ENCODE measurements at places on chromosomes 11 and 22. TPM values are rescaled to one million over a fixed set of nuclear protein-coding genes. Genes with fewer than 3 reads are reported as not detected.

GRCh38 chr11:17905477-17905876 lies 107.4 kb downstream of the SERGEF start:
- DNase-seq, result no peak

DNA sequence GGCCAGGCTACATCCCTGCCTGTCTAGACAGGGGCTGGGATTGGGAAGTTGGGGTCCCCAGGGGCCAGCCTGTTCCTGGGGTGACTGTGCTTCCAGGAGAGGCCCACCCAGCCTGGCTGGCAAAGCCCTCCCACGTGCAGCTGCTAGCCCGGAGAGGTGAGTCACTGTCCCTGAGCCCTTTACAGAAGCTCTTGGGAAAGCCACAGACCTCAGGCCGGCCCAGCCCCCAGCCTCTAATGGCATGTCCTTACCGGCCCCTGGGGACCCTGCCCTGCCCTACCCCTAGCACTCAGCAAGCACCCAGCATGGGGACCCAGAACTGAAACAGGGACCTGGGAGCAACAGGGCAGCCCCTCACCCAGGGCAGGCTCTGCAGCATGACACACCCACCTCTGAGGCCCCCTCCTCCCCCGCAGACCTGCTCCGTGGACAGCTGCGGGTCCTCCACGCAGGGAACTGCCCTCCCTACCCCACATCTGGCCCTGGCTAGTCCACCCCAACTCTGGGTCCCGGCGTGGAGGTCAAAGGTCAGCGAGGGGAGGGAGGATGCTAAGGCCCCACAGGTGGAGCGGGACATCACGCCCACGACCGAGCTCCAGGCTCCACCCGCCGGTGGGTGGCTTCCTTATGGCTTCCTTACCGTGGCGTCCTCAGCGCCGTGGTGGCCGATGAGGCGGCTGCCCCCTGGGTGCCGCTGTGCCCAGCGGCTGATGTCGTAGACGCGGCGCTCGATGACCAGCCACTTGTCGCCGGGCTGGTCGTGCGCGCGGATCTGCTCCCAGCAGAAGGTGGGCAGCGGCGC lies 615 bp downstream of the FADS3 start:
- no peak for DNase-seq

- no peak for DNase-seq
These were observed 9.2 kb downstream of the POU2AF3 start for GRCh38 chr11:111307472-111308108.

DNA sequence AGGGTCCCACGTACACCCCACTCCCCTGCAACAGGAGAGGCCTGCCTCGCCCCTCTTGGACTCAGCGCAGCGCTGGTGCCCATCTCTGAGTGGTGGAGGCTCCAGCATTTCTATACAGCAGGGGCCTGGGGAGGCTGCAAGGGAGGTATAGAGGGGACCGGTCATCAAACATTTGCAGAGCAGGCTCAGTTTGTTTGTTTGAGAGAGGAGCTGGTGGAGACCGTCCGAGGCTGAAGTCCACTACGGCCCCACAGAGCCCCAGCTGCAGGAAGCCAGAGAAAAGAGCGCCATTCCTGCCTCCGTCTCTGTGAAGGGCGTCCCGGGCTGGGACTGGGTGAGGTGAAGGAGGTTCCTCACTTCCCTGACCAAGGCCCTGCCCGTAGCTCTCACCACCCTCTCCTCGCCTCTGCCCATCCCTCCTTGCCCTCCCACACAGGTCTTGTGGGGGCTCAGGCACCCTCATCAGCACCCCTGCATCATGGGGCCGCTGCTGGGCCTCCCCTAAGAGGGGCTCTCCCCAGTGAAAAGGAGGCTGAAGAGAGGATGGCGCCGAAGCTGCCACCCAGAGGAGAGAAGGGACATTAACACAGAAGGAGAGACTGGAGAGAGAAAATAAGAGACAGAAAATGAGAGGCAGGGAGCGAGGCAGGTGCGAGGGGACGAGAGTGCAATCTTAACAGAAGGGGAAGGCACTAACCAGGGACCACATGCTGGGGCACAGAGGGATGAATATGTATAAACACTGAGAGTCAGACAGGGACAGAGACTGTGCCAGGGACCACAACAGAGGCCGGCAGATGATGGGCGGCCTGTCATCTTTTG lies 24.5 kb downstream of the RPUSD4 start:
- no peak for DNase-seq

DNA sequence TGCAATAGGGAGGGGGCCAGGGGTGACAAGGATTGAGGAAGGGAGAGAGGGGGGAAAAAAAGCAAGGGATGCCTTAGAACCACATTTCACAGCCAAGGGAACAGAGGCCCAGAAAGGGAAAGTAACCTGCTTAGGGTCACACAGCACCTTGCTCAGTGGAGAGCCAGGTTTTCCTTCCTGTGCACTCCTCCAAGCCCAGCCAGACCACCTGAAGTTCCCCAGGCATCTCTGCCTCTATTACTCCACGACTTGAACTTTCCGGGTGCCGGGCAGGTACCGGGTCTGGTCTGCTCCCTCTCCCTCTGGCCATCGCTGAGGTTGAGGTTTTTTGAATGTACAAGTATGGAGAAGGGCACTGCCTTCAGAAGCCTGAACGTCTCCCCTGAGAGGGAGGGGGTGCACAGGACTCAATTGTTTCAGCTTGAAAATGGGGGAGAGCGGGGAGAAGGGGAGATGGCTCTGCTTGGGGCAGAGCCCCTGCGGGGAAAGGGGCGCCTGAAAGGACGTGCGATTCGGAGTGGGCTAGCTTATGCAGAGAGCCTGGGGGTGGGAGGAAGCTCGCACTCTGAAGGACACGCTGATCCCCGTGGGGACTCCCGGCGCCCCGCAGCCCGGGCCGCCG lies 516 bp upstream of the SERPINH1 start:
- DNase-seq, result no peak

GRCh38 chr11:92455210-92455790 lies 230.7 kb downstream of the FAT3 start:
- DNase-seq, result no peak

DNA sequence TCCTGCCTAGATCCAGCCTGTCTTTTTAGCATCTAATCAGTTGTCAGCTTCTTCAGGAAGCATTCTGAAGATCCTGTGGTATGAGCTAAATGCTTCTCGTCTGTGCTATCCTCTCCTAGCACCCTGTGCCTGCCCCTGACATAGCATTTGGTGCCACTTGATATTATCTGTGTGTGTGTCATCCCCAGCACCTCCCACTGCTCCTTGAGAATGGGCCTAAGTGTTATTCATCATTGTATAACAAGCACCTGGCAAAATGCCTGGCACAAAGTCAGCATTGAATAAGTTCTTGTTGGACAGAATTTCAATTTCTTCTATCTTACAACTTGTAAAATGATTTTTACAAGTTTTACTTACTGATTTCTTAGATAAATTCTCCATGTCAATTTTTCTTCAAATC lies 28.1 kb upstream of the OLFML1 start:
- DNase-seq, result no peak

DNA sequence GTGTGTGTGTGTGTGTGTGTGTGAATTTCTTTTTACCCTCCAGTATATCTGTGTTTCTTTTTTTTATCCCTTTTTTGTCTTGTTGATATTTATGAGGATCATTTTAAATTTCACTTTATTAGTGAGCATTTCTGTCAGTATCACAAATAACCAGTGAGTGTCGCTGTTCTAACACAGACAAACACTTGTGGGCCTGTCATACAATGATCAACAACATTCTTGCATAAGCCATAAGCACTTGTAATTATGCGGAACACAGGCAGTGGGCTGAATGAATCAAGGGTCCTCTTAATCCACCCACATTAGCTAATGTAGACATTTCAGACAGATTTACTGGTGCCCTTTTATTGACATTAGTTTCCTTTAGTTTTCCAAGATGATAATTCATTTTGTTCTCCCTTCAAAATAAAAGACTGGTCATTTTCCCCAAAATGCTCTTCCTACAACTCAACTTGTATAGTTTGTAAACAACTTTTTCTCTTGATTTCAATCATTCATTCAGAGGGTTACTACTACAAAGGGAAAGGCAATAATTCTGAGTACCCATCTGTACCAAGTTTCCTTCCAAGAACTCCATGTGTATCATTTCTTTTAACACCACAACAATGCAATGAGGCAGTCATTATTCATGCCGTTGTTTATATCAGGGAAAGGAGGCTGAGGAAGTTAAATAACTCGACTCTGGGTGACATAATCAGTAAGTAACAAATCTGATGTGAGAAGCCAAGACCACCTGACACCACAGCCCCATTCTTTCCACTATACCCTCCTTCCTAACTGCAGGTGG lies 34.5 kb upstream of the ANO3 start:
- peak; percentile 52 for DNase-seq

- no peak for DNase-seq
These were observed 7.7 kb downstream of the VWCE start for GRCh38 chr11:61287338-61287977.

DNA sequence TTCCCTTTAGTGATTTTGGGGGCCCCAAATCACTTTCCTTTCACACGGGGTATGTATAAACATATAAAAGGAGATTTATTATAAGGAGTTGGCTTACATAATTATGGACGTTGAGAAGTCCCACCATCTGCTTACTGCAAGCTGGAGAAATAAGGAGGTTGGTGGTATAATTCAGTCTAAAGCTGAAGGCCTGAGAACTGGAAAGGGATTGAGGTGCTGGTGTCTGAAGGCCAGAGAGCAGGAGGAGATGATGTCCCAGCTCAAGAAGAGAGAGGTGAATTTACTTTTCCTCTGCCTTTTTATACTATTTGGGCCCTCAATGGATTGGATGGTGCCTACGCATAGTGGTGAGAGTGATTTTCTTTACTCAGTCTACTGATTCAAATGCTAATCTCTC lies 1.3 kb upstream of the ZNF202 start:
- DNase-seq, result no peak

GRCh38 chr11:59259867-59260475 lies 47.2 kb upstream of the MPEG1 start:
- DNase-seq, result no peak

DNA sequence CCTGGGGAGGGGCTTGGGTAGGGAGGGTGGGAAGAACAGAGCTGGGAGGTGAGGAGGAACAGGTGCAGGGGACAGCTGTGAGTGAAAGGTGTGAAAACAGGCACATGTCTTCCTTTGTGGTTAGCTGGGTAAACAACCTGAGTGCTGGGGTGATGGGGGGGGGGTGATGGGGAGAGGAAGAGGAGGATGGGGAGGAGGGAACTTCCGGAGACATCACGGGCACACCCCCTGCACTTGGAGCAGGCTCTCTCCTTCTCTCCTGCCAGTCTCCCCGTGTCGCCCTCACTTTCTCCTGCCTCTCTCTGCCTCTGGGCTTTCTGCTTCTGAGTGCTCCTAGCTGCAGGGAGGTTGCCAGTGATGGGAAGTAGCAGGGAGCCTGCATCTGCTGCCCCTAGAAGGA lies 8.8 kb downstream of the CXCR5 start:
- DNase-seq, result no peak

- DNase-seq, result no peak
These were observed 3.0 kb downstream of the MAFF start for GRCh38 chr22:38204784-38205183.

GRCh38 chr11:118198370-118198769 lies 21.9 kb upstream of the SCN2B start:
- DNase-seq, result no peak

DNA sequence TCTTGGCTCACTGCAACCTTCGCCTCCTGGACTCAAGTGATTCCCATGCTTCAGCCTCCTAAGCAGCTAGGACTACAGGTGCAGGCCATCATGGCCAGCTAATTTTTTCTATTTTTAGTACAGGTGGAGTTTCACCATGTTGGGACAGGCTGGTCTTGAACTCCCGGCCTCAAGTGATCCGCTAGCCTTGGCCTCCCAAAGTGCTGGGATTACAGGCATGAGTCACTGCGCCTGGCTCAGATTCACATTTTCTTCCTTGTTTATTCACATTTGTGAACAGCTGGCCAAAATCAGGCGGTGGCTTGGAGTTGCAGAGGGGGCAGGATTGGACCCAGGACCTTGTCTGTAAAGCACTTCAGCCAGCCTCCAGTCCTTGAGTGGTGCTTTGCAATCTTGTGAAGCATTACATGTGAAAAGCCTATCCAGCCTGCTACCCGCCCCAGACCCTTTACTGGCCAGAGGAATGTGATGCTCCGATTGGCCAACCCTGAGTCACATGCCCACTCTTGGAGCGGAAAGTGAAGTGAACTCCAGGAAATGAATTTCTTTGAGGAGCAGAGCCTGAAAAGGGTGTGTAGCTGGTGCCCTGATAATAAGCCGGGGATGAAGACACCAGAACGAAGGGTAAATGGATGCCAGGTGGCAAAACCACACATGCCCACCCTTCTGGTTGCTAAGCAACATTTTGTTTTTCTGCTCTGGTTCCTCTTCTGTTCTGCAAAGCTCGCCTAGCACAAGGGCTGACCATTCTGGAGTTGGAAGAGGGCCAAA lies 62.6 kb upstream of the PTPRJ start:
- DNase-seq, result peak; percentile 55

DNA sequence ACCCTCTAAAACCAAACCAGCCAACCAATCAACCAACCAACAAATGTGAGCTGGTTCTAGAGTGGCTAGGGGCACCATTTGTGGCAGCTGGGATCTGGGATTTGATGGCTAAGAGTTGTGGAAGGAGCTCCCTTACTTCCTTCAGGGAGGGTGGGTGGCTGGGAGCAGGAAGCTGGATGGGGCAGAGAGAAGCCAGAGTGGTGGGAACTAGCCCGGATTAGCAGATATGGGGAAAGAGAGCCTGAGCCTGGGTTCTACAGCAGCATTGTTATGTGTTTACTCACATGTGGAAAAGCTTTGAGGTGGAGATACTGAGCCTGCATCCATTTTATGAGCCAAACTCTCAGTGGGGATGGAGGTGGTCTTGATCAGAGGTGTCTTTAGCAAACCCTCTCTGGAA lies 30.9 kb upstream of the THY1 start:
- DNase-seq, result no peak

DNA sequence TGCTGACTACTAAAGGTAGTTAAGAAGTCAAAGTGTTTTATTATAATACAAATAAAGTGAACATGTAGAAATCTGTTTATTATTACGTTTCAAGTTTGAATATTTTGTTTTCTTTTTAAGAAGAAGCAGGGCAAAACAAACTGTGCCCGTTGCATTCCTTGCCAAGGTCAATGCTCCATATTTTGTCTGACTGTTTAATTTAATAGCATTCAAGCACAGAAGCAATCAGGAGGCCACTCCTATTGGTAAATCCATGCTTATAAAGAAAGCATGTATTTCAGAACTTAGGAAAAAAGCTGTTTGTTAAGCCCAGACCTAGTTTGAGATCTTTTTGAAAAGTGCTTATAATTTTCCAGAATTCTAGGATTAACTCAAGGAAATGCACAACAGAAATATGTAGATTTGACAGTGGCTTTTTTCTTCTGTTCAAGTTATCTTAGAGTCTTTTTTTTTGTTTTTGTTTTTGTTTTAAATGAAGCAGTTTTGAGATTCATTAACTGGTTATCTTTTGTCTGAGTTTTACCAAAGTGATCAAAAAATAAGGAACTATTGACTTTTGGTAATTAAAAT lies 51.7 kb downstream of the ARHGAP42 start:
- DNase-seq, result no peak

GRCh38 chr22:42283278-42284201 lies 13.1 kb upstream of the TCF20 start:
- no peak for DNase-seq

GRCh38 chr22:27801202-27801615 lies 347 bp downstream of the MN1 start:
- no peak for DNase-seq

TBX10 gene
- polyA plus RNA-seq, result not detected

PRAME gene
- 1.3 TPM for polyA plus RNA-seq

UBQLNL gene
- polyA plus RNA-seq, result 0.33 TPM

OR5M11 gene
- not detected for polyA plus RNA-seq

GAL3ST1 gene
- 37.4 TPM for polyA plus RNA-seq

GSTT2B gene
- 27.6 TPM for polyA plus RNA-seq

ZP1 gene
- polyA plus RNA-seq, result not detected

MPEG1 gene
- 9.0 TPM for polyA plus RNA-seq
